KBM-7 (cell line): ENCODE measurements at places on chromosomes 12 and 14.
A peak's percentile ranks its signal among the peaks of the same experiment; 100 is the strongest.

GRCh38 chr12:113587720-113588119 lies 116.0 kb upstream of the LHX5 start:
- no peak for DNase-seq

DNA sequence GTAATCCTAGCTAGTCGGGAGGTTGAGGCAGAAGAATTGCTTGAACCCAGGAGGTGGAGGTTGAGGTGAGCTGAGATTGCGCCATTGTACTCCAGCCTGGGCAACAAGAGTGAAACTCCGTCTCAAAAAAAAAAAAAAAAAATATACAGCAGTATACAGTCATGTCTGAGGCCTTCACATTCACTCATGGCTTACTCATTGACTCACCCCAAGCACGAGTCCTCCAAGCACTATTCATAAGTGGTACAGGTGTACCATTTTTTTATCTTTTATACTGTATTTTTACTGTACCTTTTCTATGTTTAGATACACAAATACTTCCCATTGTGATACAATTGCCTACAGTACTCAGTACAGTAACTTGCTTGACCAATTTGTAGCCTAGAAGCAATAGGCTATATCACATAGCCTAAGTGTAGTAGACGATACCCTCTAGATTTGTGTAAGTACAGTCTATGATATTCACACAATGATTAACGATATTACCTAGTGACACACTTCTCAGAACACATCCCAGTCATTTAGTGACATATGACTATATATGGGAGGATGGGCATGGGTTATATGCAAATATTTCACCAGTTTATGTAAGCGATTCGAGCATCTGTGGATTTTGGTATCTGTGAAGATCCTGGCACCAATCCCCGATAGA lies 12.2 kb downstream of the LLPH start:
- DNase-seq = no peak

GRCh38 chr12:57554453-57554852 lies 4.6 kb downstream of the KIF5A start:
- no peak for DNase-seq

GRCh38 chr12:32559434-32559833 lies 119.7 kb upstream of the DNM1L start:
- DNase-seq = no peak

- no peak for DNase-seq
Observed at GRCh38 chr14:99245564-99246511, 26.2 kb downstream of the BCL11B start.

DNA sequence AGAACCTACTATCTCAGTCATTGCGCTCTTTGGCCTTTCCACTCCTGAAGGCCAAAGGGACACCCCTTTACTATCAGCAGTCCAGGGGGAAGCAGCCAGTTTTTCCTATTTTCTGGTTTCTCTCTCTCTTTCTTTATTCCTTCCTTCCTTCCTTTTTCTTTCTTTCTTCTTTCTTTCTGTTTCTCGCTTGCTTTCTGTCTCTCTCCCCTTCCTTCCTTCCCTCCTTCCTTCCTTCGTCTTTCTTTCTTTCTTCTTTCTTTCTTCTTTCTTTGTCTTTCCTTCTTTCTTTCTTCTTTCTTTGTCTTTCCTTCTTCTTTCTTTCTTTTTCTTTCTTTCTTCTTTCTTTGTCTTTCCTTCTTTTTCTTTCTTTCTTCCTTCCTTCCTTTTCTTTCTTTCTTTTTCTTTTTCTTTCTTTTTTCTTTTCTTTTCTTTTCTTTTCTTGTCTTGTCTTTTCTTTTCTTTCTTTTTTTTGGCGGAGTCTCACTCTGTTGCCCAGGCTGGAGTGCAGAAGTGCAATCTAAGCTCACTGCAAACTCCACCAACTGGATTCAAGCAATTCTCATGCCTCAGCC lies 64.9 kb upstream of the OTX2 start:
- DNase-seq = no peak

GRCh38 chr12:19138551-19138950 lies 9.0 kb downstream of the PLEKHA5 start:
- DNase-seq = no peak

GRCh38 chr12:104712477-104712876 lies 245.6 kb downstream of the SLC41A2 start:
- DNase-seq = no peak

GRCh38 chr12:108618079-108618952 lies 15.4 kb downstream of the SELPLG start:
- peak; percentile 88 for DNase-seq

- no peak for DNase-seq
Observed at GRCh38 chr12:25853316-25854095, 105.0 kb upstream of the RASSF8 start.

DNA sequence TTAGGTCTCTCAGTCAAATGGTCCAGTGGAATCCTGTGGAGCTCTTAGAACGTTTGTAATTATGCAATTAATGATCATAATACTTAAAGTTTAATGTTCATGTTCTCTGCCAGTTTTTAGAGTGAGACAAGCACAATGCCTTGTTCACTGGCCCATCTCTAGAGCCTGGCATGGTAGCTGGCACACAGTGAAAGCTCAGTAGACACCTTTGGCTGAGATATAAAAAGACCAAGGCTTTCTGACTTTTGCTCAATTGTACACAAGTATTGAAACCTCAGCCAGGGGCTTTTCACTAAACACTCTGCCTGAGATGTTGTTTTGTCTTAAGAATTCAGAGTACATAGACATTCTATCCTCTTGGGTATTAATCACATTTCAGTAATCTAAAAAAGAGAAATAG lies 241.8 kb upstream of the ATP2B1 start:
- DNase-seq = no peak

DNA sequence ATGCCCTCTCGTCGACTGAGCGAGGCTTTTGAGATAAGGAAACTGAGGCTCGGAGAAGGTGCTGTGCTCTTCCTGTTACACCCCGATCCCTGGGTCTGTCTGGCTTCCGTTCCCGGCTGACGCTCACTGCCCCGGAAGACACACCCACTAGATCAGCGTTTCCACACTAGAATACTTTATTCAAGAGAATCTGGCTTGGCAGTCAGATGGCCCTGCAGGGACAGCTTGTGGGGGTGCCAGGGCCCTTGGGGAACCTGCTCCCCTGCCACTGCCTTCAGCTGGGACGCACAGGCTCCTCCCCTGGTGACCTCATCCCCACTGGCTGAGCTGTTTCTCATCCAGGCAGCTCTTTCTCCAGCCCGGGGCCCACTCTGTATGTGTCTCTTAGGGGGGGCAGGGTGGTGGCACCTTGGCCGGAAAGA lies 13.7 kb downstream of the PGF start:
- peak; percentile 57 for DNase-seq

DNA sequence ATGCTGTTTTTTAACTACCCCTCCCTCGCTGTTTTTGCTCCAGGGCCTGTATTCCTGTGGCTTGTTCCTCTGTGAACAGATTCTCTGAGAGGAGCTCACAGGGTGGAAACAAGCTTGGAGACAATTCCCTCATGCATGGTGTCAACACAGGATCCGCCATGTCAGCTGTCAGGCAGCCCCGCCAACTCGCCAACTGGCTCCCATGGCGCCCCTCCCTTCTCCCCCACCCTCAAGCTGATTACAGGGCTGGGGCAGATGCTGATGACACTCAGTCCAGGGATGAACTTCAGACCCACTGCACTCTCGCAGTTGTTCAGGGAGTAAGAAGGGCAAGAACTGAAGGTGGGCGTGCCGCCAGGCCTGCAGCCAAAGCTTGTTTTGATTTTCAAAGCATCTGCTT lies 229.9 kb downstream of the NTF3 start:
- DNase-seq = no peak

GRCh38 chr12:11881835-11882234 lies 188.9 kb upstream of the BCL2L14 start:
- DNase-seq = no peak

DNA sequence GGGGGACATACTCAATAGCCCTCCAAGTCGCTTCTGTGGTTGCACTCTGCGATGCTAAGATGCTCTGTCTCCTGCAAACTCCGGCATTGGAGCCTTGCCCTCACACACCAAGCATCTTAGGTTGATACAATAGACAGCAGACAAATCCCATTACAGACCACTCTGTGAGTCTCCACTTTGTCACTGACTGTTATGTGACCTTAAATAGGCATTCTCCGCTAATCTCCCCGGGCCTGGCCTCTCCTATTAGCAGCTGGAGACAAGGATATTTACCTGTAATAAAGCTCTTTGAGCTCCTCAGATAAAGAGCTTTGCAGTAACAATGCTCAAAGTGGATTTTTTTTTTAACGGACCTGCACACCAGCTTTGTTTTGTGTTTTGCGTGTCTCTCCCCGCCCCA lies 479.7 kb upstream of the TBX3 start:
- no peak for DNase-seq

- DNase-seq = no peak
Observed at GRCh38 chr14:100857233-100857922, 31.5 kb downstream of the MEG3 start.

- DNase-seq = peak; percentile 73
Observed at GRCh38 chr12:22100958-22101748, 55.1 kb downstream of the CMAS start.

DNA sequence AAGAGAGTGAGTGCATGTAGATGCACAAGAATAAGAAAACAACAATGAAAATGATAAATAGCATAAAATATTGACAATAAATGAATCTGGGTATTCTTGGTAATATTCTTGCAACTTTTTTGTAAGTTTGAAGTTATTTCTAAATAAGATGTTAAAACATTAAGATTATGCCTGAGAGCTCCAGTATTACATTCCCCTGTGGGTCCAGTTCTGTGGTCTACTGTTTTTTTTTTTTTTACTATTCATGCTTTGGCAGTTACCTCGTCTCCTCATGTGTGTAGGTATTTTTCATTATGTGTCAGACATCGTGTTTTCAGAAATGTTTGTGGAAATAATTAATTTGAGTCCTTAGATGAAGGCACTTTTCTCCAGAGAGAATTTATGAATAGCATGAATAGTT lies 386.2 kb downstream of the AACS start:
- DNase-seq = no peak

GRCh38 chr12:17206553-17206952 lies 600.6 kb upstream of the LMO3 start:
- no peak for DNase-seq

DNA sequence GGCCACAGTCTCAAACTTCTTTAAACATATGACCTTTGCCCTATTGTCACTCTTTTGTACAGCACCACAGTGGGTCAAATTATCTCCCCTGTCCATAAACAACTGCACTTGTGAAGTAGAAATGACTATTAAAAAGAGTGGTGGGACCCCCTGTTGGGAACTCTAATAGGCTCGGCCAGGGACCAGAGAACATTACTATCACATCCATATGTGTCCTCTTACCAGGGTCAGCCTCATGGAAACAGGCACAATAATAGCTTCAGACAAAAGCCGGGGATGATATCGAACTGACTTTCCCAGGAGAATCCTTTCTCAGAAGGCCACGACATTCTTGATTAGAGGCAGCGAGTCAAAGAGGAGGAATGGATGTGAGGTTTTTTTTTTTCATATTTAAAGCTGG lies 96.6 kb downstream of the NKX2-1 start:
- no peak for DNase-seq

- DNase-seq = no peak
Observed at GRCh38 chr12:14129611-14130195, 148.3 kb upstream of the GRIN2B start.

DNA sequence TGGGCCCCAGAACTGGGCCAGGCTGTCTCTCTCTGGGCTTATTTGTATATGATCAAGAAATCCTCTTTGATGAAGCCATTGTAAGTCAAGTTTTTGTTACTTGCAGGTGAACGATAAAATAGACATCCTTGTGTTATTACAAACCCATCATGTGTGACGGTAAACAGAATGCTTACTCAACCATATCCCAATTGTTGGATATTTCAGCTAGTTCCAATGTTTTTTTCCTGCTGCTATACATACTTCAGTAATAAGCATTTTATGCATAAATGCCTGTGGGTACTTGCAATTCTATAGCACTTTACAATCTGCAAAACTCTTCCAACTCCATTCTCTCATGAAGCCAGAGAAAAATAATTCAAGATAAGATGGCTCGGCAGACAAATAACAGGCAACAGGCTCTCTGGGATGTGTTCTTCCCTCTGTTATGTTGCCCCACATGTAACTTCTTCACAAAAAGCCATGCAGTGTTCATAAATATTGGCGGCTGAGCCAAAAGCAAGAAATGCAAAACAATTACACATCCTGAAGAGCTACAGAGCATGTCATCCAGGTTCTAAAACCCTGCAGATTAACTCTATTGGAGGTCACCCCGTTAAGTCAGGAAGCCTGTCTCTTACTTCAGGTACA lies 69.5 kb downstream of the CLMN start:
- no peak for DNase-seq

- no peak for DNase-seq
Observed at GRCh38 chr12:111408116-111408440, 2.4 kb downstream of the SH2B3 start.

DNA sequence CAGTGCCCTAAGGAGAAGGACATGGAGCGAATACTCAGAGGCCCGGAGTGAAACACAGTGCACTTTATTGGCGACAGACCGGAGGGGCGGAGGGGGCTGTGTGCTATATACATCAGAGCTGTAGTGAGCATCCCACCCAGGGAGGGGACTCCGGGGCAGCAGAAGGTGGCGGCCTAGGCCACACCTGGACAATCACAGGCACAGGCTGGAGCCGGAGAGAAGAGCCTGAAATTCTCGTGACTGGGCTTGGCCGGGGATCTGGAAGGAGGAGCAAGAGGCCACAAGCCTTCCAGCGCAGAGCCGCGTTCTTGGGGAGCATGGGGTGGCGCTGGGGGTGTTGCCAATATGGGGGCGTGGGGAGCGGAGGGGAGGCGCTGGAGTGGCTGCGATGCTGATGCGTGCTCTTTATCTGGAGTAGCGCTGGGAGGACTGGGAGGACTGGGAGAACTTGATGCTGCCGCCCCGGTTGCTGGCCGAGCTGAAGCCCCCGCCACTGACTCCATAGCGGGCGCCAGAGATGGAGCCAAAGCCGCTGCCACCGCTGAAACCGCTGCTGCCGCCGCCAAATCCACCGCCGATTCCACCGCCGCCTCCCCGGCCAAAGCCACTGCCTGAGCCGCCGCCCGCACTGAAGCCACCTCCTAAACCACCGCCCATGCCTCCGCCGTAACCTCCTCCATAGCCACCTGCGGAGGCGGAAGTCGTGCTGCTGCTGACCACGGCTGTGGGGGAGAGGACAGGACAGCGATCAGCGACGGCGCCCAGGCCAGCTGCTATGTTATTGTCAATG lies 6.1 kb downstream of the KRT3 start:
- peak; percentile 21 for DNase-seq

DNA sequence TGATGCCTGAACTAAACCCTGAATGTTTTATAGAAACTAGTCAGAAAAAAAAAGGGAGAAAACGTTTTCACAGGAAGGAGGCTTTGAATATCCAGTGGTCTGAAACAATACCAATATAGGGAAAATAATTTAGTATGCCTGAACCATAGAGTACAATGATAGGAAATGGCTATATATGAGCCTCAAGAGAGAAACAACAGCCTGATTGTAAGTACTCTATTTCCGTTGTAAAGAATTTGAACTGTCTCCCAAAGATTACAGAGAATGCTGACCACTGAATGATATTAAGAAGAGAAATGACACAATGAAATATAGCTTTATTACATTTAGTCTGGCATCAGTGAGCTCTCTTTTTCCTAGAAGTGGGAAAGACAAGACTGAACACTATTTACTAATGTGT lies 5.5 kb upstream of the GABARAPL1 start:
- DNase-seq = no peak
